ENCODE measurements at places on chromosomes 1 and 21. TPM values are rescaled to one million over a fixed set of nuclear protein-coding genes. Genes with fewer than 3 reads are reported as not detected.

Gene RHD
- total RNA-seq, result under 0.01 TPM

Gene PEAR1
- total RNA-seq, result 12.7 TPM

Gene RPAP2
- total RNA-seq, result 4.8 TPM

Gene INSRR
- total RNA-seq, result under 0.01 TPM

Gene SMCP
- total RNA-seq, result not detected

Gene ANGPTL1
- not detected for total RNA-seq

Gene BMP8B
- total RNA-seq, result 0.27 TPM

Gene FCAMR
- total RNA-seq, result not detected

Gene SLC9C2
- not detected for total RNA-seq

Gene LIPI
- not detected for total RNA-seq

Gene PTPN22
- 7.5 TPM for total RNA-seq

Gene TMEM51
- 0.54 TPM for total RNA-seq

Gene RGS5
- 0.27 TPM for total RNA-seq

Gene FALEC
- 0.27 TPM for total RNA-seq

DNA sequence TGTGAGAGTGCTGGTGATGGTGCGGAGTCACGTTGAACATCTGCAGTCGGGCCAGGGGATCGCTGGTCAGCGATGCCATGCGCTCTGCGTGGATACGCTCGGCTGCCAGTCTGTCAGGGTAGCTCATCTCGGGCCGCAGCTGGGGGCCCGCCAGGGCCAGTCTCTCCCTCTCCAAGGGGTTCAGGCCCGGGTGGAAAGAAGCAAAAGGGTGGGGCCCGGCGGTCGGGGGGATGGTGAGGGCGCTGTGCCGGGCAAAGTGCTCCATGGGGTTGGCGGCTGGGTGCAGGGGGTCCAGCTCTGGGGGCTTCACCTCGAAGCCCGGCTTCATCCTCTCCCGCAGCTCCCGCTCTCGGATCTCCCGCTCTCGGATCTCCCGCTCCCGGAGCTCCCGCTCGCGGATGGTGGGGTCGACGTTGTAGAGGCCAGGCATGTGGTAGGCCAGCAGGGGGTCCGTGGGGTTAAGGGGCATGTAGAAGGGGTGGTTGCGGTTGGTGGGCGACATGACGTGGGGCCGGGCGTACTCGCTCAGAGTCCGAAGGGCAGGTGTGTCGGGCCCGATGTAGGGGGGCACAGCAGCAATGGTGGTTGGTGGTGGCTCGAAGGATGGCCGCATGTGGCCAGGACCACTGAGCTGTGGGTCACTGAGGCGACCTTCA is 40.5 kb downstream of the SLC45A1 start:
- no peak for DNase-seq

- DNase-seq, result peak; percentile 73
These were observed 106.0 kb downstream of the SLC45A1 start for GRCh38 chr1:8423692-8424538.

- DNase-seq, result no peak
These were observed 89.7 kb downstream of the GTF2B start for GRCh38 chr1:88801575-88802208.

GRCh38 chr1:239931341-239931740 is 160.3 kb upstream of the FMN2 start:
- no peak for DNase-seq

DNA sequence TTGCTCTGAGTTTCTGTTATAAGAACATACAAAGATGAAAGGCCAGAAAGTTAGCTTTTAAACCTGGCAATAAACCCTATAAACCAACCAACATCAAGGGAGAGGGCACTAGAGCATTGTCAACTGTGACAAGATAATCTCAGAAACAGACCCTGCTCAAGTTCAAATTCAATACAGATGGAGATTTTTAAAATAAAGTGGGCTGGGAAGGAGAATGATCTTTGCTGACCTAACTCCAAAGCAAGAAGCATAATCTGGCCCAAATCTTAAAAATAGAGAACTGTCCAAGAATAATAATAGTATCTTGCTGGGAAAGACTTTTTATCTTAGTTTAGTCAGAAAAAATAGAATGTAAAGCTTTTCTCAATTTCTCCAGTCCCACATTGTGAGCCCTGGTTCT is 485.5 kb downstream of the DISC1 start:
- no peak for DNase-seq

GRCh38 chr1:209291715-209292114 is 291.8 kb upstream of the CAMK1G start:
- no peak for DNase-seq

DNA sequence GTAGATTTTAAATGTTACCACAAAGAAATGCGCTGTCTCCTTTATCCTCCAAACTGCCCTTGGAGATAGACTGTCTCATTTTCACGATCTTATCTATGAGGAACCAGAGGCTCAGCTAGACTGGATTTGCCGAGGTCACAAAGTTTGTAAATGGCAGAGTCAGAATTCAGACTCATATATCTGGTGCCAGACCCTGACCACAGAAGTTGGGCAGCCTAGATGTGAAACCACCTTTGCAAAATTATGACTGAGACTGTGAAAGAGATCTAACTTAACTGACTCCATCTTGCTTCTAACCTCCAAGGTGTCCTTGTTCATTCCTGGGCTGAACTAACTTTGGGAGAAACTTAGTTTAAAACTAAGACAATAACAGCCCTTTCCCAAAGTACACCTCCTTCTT is 14.1 kb downstream of the CNR2 start:
- peak; percentile 84 for DNase-seq

DNA sequence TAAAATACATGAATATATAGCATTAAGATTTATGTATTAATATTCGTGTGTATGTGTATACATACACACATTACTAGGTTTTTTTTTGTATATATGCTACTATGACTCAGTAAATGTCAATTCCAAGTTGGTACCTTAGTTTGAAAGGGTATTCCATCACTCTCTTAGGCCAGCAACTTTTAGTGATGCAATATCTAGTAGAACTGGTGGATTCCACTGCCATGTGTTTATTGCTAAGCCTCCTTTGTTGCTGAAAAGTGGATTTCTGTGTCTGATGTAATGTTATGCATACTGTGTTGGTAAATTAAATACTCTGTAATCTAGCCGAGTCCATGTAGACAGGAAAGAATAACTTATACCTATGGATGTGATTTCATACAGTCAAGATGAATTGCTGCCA is 16.9 kb upstream of the COL11A1 start:
- DNase-seq, result no peak

DNA sequence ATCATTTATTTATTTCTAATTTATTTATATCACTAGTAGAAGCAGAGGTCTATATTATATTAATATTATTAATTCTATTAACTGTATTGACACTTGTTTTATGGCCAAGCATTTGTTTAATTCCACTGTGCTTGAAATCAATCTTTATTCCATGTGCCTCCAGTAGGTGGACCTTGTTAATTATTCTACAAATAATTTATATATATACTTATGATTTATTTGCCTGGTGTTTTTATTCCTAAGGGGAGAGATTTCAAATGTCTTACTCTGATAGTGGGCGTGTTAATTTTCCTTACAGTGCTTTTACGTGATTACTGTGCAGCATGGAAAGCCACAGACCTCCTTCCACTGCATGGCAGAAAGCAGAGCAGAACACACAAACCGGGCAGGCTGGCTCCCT is 17.5 kb upstream of the OR6N2 start:
- DNase-seq, result no peak

DNA sequence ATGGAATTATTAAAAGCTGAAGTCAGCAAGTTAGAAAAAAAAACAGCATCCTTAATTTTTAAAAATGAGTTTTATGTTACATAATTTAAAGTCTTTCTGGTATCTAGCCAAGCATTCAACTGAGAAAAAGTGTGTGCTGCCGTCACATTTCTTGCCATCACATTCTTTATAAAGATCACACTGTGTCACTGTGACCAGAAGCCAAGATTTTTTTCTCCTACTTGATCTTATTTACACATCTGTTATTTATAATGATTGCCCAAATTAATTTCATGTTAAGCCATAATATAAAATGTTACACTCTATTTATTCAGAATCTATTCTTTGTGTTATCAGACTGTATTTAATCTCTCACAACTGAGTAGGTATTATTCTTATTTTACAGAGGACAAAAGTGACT is 1603.7 kb downstream of the PLA2G4A start:
- DNase-seq, result no peak

GRCh38 chr1:199223936-199224335 is 585.1 kb downstream of the PTPRC start:
- no peak for DNase-seq

GRCh38 chr21:45747802-45748445 is 104.4 kb downstream of the PCBP3 start:
- no peak for DNase-seq

DNA sequence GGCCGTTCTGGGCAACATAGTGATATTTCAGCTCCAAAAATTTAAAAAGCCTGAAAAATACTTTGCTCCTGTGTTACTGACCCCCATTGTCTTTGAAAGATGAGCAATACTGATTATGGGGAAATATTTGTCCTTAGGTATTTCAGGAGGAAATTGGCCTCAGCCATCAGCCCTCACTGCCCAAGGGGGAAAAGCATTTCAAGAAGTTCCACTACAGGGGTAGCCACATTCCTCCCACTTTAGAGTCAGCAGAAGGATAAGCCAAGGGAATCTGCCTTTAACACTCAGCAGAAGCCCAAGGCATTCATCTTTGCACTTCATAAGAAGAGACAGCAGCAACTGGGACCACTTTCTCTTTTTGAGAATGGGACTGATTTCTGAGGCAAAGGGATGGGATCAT is 40.5 kb upstream of the ZNF326 start:
- DNase-seq, result no peak

DNA sequence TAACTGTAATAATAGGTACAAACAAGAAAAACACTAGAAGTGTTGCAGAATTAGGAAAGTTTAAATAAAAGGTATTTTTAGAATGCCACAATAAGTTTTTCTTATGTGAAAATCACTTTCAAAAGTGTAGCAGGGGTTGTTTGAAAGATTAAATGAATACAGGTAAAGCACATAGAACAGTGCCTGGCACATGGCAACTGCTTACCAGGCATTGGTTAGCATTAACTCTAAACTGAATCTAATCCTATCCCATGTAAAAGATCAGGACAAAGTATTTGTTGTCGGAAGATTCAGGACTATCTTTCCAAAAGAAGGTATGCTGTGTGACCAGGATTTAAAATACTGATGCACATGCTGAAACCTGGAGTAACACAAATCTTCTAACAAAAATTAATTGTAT is 3.3 kb downstream of the AKT3 start:
- DNase-seq, result no peak

GRCh38 chr1:8462371-8462892 is 144.5 kb downstream of the SLC45A1 start:
- DNase-seq, result no peak

GRCh38 chr1:104531990-104532389 is 782.3 kb downstream of the AMY1C start:
- DNase-seq, result no peak

DNA sequence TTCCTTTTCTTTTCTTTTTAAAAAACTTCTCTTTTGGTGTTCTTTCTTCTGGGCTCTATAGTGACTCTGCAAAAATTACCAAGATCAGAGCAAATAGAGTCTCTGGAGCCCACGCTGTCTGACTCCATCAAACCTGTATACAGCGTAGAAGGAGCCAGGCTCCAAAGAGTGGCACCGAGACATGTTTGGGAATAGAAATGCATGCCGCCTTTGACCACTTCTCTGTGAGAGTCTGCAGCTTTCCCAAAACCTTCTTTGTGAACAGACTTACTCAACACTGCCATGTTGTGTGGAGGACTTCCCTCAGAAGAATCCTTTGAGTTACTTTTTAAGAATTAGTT is 55.3 kb downstream of the GORAB start:
- no peak for DNase-seq

DNA sequence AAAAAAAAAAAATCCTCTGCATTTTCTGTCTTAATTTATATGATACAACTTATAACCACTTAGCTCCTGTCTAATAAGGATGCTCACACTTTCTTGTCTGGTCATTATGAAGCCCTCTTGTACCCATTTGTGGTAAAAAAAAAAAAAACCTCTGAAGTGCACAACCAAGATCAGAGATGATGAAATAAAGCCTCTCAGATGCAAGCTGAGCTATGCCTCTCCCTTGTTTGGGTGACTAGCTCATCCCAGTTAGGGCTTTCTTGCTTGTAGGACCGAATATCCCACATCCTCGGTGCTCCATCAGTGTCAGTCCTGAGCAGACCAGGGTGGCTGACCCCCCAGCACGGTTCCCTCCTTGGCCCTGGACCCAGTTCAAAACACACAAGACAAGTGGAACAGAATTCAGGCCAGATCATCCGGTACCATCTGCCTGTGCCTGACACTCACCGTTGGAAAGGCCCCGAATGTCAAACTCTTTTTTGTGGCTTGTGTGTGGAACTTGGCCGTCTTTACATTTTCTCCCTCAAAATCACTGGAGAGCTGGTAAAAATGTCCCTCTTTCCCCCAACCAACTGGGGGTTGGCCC is 6.3 kb upstream of the SELENON start:
- DNase-seq, result no peak

DNA sequence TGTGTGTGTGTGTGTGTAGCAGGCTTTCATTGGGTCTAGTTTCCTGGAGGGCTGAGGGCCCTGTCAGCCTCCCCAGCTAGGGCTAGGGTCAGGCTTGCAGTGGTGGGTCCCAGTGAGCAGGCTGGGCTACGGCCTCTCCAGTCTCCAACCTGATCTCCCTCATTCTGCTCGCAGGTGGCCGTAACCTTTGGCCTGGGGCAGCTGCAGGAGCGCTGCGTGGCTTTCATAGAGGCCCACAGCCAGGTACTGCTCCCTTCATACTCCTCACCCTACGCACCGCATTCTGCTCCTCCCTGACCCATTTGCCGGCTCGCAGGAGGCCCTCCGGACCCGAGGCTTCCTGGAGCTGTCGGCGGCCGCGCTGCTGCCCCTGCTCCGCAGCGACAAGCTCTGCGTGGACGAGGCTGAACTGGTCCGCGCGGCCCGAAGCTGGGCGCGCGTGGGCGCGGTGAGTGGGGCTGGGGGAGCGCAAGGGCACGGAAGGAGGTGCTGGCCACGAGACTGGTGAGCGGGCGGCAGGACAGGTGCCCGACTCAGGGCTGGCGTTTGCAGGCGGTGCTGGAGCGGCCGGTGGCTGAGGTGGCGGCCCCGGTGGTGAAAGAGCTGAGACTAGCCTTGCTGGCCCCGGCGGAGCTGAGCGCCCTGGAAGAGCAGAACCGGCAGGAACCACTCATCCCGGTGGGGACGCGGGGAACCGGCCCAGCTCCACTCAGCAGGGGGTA is 4.7 kb downstream of the BTBD19 start:
- no peak for DNase-seq

GRCh38 chr1:56081173-56081572 is 498.2 kb downstream of the PLPP3 start:
- DNase-seq, result no peak

- peak; percentile 42 for DNase-seq
These were observed 23.4 kb upstream of the TSPAN2 start for GRCh38 chr1:115112496-115113375.

GRCh38 chr1:177448036-177448615 is 277.4 kb downstream of the BRINP2 start:
- no peak for DNase-seq

DNA sequence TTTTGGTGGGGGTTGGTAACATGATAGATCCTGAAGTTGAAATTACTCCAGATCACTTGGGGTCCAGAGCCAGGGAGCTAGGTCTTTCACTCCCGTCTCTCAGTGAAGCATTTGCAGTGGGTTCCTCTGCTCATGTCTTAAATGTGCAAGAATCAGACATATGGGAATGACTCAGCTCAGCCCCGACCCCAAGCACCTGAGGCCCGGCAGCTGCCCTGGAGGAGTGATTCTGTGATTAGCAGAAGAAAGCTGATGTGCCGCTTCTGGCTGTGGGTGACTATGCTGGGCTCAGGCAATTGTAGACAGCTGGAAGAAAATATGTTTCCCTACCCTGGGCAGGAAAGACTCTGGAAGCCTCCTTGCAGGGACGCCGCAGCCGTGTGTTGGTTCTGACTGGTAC is 601.7 kb downstream of the NPHP4 start:
- no peak for DNase-seq

- DNase-seq, result no peak
These were observed 9.2 kb upstream of the XCL2 start for GRCh38 chr1:168552961-168553360.

Data from hematopoietic multipotent progenitor cell (in vitro differentiated cells).